Left ventricle myocardium superior (tissue), 1 donor: ENCODE measurements at places on chromosomes 5 and 9.

DNA sequence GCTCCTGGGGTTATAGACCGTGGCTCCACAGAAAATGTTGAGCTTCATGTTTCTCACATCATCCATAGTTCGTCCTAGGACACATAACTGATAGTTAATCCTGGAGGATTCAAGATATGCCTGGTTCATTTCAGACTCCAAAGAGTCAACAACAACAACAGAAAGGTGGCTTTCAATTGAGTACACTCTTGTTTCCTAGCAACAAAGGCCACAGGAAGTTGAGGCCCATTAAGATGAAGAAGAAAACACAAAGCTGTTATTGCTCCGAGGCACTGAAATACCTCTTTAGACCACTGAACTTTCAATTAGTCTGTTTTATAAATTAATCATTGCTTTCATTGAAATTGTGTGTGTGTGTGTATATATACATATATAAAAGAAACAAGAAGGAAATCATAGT lies 154.5 kb downstream of the YIPF5 start:
- no peak for DNase-seq

DNA sequence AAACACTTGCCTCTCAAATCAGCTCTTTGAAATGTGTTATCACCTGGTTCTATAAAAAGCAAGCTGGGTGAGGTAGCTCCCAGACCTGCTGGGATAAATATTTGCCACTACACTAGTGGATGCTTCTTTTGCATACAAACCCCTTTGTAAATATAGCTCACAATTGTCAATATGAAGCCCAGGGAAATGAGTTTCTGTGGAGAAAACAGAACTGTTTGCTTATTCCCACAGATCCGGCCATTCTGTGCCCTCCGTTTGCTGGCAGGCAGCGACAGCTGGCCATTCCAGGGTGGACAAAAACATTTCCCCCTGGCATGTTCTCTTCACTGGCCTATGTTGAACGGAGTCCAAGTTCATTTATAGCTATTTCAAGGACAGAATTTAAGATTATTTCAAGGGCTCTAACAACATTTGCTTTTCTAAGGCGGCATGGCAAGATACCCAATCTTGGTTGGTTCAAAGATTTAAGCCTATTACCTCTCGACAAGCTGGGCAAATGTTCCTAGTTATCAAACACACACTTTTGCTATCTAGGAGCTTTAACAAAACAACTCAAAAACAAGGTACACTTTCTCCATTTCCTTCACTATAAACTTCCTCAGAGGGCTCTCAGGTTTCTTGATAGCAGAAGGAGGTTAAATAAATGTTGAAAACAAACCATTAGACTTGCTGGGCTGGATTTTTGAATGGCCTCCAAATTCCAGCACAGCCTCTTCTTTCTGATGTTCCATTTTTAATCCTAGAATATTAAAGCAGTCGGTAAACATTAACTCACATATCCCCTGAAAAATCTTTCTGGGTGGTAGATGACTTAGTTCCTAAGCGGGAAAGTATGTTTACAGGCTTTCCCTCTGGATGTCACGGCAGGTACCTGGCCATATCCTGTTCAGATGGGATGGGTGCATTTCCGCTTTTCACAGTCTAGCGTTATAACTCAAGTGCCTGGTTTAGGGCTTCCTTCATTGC lies 332.3 kb downstream of the PLK2 start:
- peak; percentile 30 for DNase-seq

GRCh38 chr5:43973908-43974307 lies 370.9 kb downstream of the NNT start:
- no peak for DNase-seq

- DNase-seq, result no peak
Observed at GRCh38 chr9:120183615-120184014, 396.4 kb downstream of the CDK5RAP2 start.

DNA sequence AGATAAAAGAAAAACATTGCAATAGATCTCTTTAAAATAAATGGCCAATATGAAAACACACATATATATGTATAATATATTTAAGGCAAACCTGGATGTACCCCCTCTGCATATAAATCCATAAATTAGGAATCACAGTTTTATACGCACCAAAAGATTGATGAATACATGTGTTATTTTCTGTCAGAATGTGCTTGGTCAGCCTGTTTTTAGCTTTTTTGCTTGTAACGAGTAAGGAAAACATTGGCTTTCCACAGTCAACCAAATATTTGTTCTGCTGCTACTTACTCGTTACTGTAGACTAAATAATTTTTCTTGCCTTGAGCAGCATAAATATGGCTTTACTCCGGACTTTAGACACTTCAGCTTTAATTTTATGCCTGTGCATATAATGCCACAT lies 173.7 kb downstream of the CWC27 start:
- no peak for DNase-seq

GRCh38 chr5:126941403-126941802 lies 89.0 kb downstream of the MARCHF3 start:
- no peak for DNase-seq

GRCh38 chr5:67166460-67167285 lies 29.9 kb downstream of the CD180 start:
- DNase-seq, result peak; percentile 74

DNA sequence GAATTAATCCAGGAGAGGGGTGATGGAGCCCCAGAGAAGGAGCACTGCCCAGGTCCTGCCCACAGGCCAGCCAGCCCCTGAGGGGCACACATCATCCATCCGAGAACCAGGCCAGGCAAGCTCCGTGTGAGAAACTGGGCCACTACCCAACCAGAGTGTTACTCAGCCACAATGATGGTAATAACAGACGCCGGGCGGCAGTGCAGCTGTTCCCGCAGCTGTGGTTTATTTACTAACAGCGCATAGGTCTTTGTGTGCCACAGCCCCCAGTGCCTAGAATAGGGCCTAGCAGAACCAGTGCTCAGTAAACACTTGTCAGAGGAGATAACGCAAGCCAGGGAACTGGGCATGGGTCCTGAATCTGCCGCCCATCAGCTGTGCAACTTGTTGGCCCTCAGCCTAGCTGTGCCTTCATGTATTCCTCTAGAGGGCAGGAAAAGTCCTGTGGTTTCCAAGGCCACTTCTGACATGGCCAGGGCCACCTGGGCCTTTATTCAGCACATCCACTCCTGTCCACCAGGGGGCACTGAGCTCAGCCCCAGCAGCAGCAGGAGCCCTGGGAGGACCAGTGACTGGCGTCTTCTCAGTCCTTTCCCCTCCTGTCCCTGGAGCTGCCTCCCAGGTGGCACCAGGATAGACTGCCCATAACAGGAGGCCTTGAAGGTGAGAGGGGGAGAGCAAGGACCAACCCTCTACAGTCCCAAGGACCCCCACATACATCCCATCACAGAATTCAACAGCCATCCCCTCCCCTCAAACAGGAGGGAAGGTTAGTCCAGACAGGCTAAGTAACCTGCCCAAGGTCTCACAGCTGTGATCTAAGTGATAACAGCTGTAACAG lies 2.1 kb downstream of the MXD3 start:
- DNase-seq, result peak; percentile 68

DNA sequence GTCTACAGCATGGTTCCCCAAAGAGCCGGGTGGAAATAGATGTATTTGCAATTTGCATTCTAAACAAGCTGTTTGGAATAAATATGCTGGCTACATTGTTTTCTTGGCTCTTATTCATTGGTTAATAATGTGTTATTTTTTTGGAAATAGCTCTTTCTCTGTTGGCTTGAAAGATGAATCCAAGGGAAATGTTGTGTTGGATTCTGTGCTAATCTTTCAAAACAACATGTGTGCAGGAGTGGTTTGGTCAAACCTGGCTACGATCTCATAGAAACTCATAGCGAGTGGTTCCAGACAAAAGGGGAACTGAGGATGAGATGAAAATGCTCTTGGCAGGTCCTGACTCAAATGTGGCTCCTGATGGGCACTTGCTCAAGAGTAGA lies 63.7 kb upstream of the CXCL14 start:
- DNase-seq, result no peak
